ENCODE measurements at places on chromosomes 5 and 9. TPM values are rescaled to one million over a fixed set of nuclear protein-coding genes. Genes with fewer than 3 reads are reported as not detected.

DNA sequence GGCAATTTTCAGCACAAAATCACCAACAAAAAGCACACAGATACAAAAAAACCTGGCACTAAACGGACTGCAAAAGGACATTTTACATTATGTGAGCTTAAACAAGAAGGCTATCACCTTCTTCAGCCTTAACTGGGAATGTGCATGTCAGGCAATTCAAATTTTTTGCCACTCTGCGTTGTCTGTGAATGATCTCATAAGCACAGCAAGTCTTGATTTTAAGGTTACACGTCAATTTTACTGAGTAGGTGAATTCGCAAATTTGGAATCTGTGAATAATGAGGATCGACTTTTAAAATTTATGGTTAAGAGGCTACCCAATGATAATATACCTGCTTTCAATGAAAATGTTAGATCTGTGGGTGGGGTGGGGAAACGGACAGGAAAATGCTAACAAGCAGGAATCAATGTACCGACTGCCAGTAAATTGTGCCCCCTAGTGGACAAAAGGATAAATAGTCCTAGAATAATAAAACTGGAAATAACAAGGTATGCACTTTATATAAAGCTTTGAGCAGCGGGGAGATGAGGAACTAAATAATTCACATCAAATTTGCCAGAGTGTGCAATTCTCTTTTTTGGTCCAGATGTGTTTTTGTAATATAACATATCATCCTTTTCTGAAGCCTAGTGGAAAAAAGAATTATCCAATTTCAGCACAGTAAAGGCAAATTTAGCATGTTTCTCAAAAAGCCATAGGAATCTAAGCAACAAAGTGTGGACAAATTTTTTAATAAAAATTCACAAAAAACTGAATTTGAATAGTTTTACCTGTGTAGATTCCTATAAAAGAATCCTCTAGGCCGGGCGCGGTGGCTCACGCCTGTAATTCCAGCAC is 20.5 kb downstream of the EQTN start:
- no peak for DNase-seq

DNA sequence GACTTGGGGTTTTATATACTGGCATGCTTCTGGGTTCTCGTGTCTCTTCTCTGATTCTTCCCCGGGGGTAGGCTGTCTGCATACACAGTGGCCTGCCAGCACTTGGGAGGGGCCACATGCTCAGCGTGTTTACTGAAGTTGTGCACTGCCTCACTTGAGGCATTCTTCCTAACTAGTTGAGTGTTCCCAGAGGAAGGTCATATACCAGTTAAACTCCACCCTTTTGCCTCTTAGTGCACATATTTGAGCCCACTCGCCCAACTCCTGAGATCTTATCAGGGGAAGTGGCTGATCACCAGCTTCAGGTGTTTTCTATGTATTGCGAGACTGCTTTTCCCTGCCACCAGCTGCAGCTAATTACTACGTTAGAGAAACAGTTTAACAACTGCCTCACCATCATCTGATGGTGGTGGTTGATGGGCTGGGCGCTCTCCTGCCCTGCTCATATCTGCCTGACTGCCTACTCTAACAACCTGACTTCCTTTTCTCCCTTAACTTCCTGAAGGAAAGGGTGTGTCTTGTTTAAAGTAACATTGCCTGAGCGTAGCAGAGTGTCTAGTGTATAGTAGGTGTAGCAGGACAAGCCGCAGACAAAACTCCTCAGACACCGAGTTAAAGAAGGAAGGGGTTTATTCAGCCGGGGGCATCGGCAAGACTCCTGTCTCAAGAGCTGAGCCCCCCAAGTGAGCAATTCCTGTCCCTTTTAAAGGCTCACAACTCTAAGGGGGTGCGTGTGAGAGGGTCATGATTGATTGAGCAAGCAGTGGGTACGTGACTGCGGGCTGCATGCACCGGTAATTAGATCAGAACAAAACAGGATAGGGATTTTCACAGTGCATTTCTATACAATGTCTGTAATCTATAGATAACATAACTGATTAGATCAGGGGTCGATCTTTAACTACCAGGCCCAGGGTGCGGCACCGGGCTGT is 60.1 kb upstream of the CLINT1 start:
- no peak for DNase-seq

DNA sequence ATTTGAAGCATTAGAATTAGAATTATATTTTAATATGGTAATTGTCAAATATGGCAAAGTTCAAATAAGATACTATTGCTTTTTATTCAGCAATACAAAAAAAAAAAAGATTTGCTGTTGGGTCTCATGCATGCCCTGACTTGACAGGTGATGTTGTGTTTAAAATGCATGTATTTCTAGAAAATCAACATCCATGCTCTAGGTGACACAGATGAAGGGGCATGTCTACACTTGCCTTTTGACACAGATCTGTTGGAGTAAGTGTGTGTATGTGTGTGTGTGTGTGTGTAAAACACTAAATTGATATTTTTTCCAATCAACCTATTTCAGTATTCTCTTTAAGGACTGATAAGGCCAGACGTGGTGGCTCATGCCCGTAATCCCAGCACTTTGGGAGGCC is 38.1 kb upstream of the SMARCA2 start:
- DNase-seq: no peak

GRCh38 chr5:115946655-115947054 is 15.6 kb upstream of the LVRN start:
- no peak for DNase-seq

- peak; percentile 17 for DNase-seq
These were observed 140.1 kb upstream of the PALM2AKAP2 start for GRCh38 chr9:109639674-109640579.

GRCh38 chr9:105280691-105281090 is 36.2 kb downstream of the SLC44A1 start:
- DNase-seq: no peak

DNA sequence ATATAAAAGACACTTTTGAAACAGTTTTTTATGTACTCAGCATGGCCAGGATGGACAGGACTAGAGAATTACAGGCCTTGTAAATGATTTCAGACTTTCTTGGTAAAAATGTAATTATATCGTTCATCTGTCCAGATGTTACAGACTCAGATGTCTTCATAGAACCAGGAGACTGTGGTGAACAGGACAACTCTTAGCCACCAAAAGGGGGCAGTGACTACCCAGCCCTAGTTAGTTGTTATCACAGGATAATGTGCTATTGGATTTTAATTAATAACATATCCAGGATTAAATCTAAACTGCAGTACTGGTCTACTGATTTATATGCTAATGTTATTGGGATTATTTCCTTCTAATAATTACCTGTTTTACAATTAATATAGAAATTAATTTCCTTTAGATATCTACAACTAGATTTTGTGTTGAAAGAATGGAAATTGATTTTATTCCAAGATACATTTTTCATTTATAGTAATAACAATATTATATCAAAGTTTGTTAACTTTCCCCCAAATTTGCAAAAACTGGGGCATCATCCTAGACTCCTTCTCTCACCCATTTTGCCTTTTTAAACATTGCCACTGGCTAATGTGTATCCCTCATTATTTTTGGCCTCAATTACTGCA is 99.4 kb downstream of the MTREX start:
- DNase-seq: peak; percentile 42

- DNase-seq: no peak
These were observed 1151.6 kb upstream of the CDH9 start for GRCh38 chr5:28190011-28190410.

DNA sequence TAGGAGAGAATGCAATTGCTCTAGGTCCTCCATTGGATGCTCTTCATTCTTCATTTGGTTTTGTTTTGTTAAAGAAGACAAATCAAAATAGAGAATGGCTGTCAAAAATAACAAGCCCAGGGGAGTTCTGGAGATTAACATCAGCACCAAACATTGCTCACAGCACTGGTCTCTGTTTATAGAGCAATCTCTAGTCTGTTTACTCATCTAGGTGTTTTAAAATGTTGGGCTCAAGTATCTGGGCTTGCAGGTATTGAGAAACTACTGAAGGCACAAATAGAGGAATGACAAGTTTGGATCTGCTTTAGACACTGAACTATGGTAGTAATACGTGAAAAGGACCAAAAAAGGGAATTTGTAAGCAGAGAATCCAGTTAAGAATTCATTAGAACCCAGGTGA is 77.0 kb upstream of the TMC1 start:
- DNase-seq: no peak

- no peak for DNase-seq
These were observed 985.5 kb downstream of the TLE4 start for GRCh38 chr9:80557256-80557655.

- DNase-seq: no peak
These were observed 53.4 kb downstream of the MAN2A1 start for GRCh38 chr5:109743041-109743531.

- DNase-seq: no peak
These were observed 193.0 kb downstream of the AOPEP start for GRCh38 chr9:94919376-94920098.

DNA sequence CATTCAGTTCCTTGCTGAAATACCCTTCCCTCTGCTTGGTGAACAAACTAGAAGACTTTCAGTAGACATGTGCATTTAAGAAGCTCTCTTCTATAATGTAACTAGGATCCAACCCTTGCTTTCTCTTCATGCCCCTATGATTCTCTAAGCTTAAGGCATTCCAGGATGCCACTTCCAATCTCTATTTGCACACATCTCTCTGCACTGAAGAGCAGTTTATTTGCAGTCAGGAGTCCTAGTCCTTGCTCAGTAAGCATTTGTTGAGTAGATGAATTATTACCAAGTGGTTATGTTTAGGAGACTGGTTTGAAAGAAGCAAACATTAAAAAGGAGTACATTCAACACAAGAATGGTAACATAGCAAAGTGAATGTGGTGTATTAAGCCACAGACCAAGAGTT is 274.2 kb upstream of the KLF9 start:
- no peak for DNase-seq

DNA sequence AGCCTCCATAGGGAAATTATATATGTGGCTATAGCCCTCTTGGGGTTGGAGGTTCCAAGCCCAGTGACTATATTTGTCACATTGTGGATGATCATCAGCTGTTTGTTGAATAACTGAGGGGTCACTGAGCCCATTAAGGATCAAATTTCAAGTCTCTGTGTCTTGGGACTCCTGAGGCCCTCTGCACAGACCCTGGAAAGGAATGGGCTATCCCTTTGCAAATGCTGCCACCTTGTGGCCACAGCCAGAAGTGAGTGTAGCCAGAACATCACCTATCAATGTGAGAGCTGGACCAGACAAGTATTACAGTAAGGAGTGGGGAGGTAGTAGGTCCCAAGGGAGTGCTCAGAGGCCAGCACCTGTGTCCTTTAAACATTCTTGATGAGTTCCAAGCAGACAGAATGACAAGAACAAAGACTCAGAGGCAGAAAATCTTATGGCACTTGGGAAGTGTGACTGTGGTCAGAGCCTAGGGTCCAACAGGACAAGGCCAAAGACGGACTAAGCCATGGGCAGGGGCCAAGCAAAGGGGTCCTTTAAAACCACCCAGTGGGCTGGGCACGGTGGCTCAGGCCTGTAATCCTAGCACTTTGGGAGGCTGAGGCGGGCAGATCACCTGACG is 8.2 kb downstream of the RPP25L start:
- peak; percentile 87 for DNase-seq

DNA sequence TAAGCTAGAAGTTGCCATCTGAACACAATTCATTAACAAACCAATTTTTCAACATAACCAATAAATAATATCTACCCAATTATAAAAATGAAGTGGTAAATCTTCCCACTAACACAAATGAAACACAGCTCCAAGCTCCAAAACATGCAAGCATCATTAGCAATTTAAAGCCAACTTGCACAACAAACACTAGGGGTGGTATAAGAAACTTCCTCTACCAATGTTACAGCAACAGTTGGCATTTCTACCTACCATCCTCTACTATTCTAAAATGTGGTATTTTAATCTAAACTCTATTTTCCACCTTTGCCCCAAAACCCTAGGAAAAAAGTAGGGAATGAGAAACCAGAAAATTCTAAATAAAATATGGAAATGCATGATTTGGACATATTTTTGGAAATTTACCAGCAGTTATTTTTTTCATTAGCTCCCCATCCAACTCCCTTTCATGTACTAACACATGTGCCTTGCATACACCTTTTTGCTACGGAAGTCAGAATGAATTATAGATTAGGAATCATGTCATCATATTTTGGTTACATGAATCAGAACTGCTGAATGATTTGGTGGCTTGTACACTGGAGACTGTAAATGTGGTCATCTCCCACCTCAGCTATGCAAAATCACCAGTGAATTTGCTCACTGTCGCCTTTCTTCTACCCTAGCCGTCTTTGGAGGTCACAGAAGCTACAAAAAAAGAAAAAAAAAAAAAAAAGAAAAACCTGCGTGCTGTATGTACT is 4.1 kb downstream of the NR6A1 start:
- DNase-seq: no peak

- no peak for DNase-seq
These were observed 1.1 kb downstream of the MAPKAP1 start for GRCh38 chr9:125705893-125706292.

GRCh38 chr5:162837155-162837554 is 600.2 kb upstream of the CCNG1 start:
- DNase-seq: no peak

GRCh38 chr9:112605963-112606699 is 111.8 kb downstream of the INIP start:
- no peak for DNase-seq

GRCh38 chr5:71778678-71779276 is 59.7 kb downstream of the CARTPT start:
- peak; percentile 32 for DNase-seq

- no peak for DNase-seq
These were observed 33.4 kb downstream of the VAV2 start for GRCh38 chr9:133958756-133959155.

DNA sequence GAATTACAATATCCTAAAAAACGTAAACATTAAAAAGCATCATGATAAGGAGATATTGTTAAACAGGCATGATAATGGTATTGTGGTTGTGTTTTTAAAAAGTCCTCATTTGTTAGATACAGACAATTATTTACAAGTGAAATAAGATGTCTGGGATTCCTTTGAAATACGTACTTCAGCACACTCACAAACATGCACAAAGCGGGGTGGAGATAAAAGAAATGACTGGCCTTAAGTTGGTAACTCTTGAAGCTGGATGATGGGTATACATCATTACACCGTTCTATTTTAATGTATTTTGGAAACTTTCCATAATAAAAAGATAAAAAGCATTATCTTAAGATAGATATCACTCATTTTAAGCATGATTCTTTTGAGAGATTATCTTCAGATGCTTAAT is 1.0 kb downstream of the FAM200C start:
- DNase-seq: no peak

DNA sequence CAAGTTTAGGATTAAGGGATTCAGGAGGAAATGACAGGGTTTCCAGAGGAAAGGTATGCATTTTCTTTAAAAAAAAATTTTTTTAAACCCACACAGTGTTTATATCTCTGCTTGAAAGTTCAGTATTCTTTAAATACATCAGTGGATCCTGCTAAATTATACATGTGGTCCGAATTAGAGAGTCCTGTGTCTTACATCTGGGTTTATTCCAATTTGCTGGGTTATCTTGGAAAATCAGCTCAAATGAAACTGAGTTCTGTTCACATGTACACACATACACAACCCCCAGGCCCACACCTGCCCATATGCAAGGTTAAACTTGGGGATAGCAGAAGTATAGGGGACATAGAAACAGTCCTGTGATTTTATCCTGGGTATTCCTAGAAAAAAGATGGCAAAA is 493.7 kb downstream of the ZNF608 start:
- no peak for DNase-seq

KCNMB1 gene
- total RNA-seq: 0.57 TPM

KCTD16 gene
- total RNA-seq: 60.8 TPM

PPP2R2B gene
- total RNA-seq: 183 TPM

CTSV gene
- total RNA-seq: 0.25 TPM

STOM gene
- 140 TPM for total RNA-seq

NRARP gene
- 9.8 TPM for total RNA-seq

ENTPD8 gene
- total RNA-seq: not detected
